ENCODE measurements at places on chromosomes 5 and 9.

DNA sequence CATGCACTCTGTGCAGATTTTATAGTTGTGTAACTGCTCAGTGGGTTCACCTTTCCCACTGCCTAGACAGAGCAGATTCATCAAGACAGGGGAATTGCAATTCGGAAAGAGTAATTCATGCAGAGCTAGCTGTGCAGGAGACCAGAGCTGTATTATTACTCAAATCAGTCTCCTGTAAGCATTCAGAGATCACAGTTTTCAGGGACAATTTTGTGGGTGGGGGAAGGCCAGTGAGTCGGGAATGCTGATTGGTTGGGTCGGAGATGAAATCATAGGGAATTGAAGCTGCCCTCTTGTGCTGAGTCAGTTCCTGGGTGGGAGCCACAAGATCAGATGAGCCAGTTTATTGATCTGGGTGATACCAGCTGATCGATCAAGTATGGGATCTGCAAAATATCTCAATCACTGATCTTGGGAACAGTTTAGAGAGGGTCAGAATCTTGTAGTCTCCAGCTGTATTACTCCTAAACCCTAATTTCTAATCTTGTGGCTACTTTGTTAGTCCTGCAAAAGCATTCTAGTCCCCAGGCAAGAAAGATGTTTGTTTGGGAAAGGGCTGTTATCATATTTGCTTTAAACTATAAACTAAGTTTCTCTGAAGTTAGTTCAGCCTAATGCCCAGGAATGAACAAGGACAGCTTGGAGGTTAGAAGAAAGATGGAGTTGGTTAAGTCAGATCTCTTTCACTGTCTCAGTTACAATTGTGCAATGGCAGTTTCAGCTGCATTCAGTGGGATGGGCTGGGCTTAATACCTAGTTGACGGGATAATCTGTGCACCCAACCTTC lies 12.7 kb upstream of the SVEP1 start:
- H3K27me3 ChIP-seq, result no peaks in the 10 kb centered on the region
- DNase-seq, result no peak
- H3K4me1 ChIP-seq, result no peaks in the 10 kb centered on the region
- H3K4me3 ChIP-seq, result no peak overlapping the region

GRCh38 chr5:42583322-42583721 lies 160.1 kb downstream of the GHR start:
- no peaks in the 10 kb centered on the region for H3K36me3 ChIP-seq
- no peak overlapping the region for H3K27ac ChIP-seq
- DNase-seq, result no peak
- H3K27me3 ChIP-seq, result no peaks in the 10 kb centered on the region
- H3K4me1 ChIP-seq, result peaks cover 21% of the 10 kb centered on the region
- H3K4me3 ChIP-seq, result no peak overlapping the region

DNA sequence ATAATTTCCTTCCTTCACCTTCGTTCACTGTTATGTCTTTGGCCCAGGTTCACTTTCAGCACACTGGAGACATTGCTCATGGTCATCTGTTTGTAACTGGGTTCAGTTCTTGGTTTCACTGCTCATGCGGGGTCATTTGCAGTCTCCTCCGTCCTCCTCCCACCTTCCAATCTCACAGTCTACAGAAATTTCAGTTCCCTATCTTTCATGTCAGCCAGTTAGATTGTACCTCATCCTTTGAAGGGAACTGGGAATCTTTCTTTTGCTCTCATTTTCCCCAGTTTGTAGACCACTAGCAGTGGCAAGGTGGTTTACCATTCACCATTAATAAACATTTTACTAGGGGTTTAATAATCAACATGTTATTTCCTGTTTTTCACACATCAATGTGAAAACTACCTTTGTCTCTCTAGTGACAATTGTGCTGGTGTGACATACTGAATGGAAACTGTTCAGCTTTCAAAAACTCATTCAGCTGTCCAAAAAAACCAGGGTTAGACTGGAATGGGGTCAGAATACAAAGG lies 100.9 kb upstream of the IL6ST start:
- H3K36me3 ChIP-seq, result no peaks in the 10 kb centered on the region
- H3K4me1 ChIP-seq, result peaks cover 16% of the 10 kb centered on the region

DNA sequence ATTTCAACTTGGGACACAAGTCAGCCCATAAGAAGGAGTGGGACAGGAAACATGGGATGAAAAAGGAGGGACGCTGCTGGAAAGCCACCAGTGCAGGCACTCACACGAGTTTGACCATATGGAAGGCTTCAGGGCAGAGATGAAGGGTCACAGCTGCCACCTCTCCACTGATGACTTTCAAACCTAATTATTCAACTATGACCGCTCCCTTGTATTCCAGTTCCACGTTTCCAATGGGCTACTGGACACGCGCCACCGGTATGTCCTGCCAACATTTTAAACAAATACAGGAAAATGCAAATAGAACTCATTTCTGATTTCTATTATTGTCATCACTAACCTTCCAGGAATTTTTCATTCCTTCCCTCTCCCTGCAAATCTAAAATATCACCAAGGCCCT lies 134.7 kb downstream of the SLC1A3 start:
- H3K27ac ChIP-seq, result no peak overlapping the region
- DNase-seq, result no peak
- no peaks in the 10 kb centered on the region for H3K36me3 ChIP-seq
- H3K27me3 ChIP-seq, result no peaks in the 10 kb centered on the region

Measured in vagina (tissue), 2 donors.